ENCODE measurements at places on chromosomes 3 and 15. TPM values are rescaled to one million over a fixed set of nuclear protein-coding genes. Genes with fewer than 3 reads are reported as not detected.

GRCh38 chr3:186166491-186167288 is 57.8 kb upstream of the ETV5 start:
- DNase-seq, result no peak

GRCh38 chr15:45205192-45205591 is 17.4 kb upstream of the SHF start:
- DNase-seq, result peak; percentile 35

- no peak for DNase-seq
Measured at GRCh38 chr15:65957451-65957850, 88.2 kb downstream of the RAB11A start.

DNA sequence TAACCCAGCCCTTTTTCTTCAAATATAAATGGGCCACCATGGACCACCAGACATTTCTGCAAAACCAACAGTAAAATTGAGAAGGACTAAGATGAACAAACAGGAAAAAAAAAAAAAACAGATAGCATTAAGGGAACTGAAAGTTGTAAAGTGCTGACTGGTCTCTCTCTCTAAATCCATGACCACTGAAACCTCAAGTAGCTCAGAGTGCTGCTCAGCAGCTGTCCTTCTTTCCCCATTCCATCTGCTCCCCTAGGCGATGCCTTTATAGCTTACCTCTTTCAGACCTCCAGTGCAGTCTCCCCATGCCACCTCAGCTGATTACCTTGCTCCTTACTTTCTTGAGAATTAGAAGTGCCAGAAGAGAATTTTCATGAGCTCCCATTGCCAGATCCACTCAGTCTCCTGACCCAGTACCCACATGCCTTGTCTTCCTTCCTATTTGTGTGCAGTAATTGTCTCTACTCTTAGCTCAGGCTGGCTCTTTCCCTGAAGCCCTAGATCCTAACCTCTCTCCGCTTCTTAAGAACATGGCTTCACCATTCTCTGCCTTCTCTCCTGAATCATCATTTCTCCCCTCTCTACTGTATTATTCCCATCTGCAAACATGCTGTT is 23.9 kb upstream of the XIRP1 start:
- DNase-seq, result no peak

GRCh38 chr15:68277131-68277602 is 378 bp upstream of the FEM1B start:
- no peak for DNase-seq

Gene MAP2K5
- total RNA-seq, result 29.2 TPM

Gene FGF7
- not detected for total RNA-seq
